ENCODE measurements at places on chromosomes 3 and 15. TPM values are rescaled to one million over a fixed set of nuclear protein-coding genes. Genes with fewer than 3 reads are reported as not detected.

GRCh38 chr3:127425505-127426443 is 137.9 kb upstream of the PRR20G start:
- H3K36me3 ChIP-seq, result no peaks in the 10 kb centered on the region
- peaks cover 10% of the 10 kb centered on the region for H3K27me3 ChIP-seq

DNA sequence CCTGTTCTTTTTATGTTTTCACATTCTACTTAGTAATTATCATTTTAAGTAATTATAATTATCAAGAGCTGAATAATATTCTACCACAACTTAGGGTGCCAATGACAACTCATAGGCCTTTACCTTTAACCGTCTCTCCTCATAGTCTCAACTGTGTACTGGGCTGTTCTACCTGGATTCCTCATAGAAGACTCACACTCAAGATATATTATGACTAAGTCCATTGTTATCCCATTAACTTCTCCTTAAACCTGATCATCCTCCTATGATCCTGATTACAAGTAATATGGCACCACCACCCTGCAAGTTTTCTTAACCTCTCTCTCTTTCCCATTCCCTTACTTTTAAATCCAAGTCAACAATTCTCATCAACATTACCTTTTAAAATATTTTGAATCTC is 285.9 kb upstream of the VEPH1 start:
- no peaks in the 10 kb centered on the region for H3K27me3 ChIP-seq
- H3K4me1 ChIP-seq, result no peaks in the 10 kb centered on the region
- no peak overlapping the region for H3K4me3 ChIP-seq
- H3K27ac ChIP-seq, result no peak overlapping the region
- no peaks in the 10 kb centered on the region for H3K36me3 ChIP-seq

DNA sequence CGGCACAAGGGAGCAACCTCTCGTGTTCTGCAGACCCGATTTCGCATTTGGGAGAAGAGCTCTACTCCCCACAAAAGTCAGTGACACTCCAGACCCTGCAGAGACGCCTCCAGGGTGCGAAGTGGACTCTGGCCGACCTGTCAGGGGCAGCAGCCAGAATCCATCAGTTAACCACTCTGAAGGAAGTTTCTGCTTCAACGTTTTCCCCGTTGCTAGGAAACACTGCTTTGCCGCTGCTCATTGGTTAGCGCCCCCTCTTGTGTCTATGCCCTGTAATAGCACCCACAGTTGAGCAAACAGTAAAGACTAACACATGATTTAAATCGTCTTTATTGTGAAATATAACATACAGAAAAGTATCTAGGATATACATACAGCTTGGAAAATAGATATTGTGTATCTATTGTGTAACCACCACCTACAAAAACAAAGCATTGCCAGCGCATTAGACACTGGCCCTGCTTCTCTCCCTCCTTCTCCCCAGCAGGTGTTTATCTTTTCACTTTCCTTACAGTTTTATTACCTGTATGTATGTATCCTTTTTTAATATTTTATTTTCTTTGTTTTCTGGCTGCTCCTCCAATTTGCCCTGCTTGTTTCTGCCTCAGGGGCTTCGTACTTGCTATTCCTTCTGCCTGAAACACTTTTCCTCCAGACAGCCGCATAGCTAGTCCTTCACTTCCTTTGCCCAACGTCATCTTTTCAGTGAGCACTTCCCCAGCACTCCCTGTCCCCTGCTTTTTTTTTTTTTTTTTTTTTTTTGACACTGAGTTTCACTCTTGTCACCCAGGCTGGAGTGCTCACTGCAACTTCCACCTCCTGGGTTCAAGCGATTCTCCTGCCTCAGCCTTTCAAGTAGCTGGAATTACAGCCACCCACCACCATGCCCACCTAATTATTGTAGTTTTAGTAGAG is 38.8 kb downstream of the TMEM40 start:
- H3K4me3 ChIP-seq, result no peak overlapping the region
- no peak overlapping the region for H3K27ac ChIP-seq
- H3K36me3 ChIP-seq, result no peaks in the 10 kb centered on the region

- no peak for DNase-seq
- no peak overlapping the region for H3K4me3 ChIP-seq
- no peaks in the 10 kb centered on the region for H3K36me3 ChIP-seq
- H3K27me3 ChIP-seq, result no peaks in the 10 kb centered on the region
- no peak overlapping the region for H3K27ac ChIP-seq
Measured at GRCh38 chr3:155185631-155186071, 105.5 kb downstream of the MME start.

GRCh38 chr3:190617185-190617584 is 103.3 kb downstream of the IL1RAP start:
- no peaks in the 10 kb centered on the region for H3K4me1 ChIP-seq
- H3K4me3 ChIP-seq, result no peak overlapping the region
- no peak overlapping the region for H3K27ac ChIP-seq
- no peaks in the 10 kb centered on the region for H3K36me3 ChIP-seq

- H3K27ac ChIP-seq, result no peak overlapping the region
- H3K36me3 ChIP-seq, result no peaks in the 10 kb centered on the region
- H3K4me1 ChIP-seq, result no peaks in the 10 kb centered on the region
- DNase-seq, result no peak
- no peaks in the 10 kb centered on the region for H3K27me3 ChIP-seq
Measured at GRCh38 chr3:83454353-83454752, 1504.4 kb upstream of the CADM2 start.

GRCh38 chr3:105752791-105753415 is 115.9 kb downstream of the CBLB start:
- H3K36me3 ChIP-seq, result no peaks in the 10 kb centered on the region

GRCh38 chr3:57675530-57675929 is 17.3 kb downstream of the DENND6A start:
- no peak overlapping the region for H3K4me3 ChIP-seq
- no peak for DNase-seq
- H3K36me3 ChIP-seq, result no peaks in the 10 kb centered on the region
- H3K27me3 ChIP-seq, result no peaks in the 10 kb centered on the region
- H3K27ac ChIP-seq, result no peak overlapping the region

- no peak overlapping the region for H3K4me3 ChIP-seq
- no peaks in the 10 kb centered on the region for H3K4me1 ChIP-seq
- DNase-seq, result no peak
Measured at GRCh38 chr3:150220799-150221198, 187.3 kb upstream of the TSC22D2 start.

- H3K27ac ChIP-seq, result no peak overlapping the region
- no peaks in the 10 kb centered on the region for H3K4me1 ChIP-seq
- no peaks in the 10 kb centered on the region for H3K27me3 ChIP-seq
- no peak for DNase-seq
Measured at GRCh38 chr15:53675832-53676231, 83.6 kb downstream of the WDR72 start.

DNA sequence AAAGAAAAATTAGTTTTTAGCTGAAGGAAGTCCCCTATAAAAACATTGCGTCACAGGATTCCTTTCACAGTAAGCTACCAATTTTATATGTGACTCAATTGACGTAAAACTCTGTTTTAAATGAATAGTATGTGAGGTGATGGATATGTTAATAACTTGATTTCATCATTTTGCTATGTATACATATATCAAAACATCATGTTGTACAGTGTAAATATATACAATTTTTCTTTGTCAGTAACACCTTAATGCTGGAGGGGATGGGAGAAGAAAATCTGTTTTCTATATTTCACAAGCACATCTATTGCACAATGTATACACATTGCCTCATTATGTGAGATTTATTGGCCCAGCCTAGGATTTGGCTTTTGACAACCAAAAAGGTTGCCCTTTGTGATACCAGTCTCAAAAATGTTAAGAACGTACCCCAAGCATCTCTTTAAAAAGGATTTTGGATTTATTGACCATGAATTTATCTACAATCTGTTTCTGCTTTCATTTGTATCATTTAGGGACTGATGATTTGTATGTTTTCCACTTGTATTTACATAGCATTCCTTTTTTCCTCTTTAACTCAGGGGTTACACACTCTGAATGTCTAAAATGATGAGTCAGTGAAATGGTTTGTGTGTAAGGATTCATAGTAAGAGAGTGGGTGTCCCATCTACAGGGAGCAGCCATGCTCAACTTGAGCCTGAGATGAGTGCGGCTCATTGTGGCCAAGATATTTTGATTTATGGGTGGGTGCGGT is 62.6 kb downstream of the CRTC3 start:
- peaks cover 13% of the 10 kb centered on the region for H3K4me1 ChIP-seq
- H3K27me3 ChIP-seq, result no peaks in the 10 kb centered on the region
- peak overlapping the region; percentile 67 for H3K27ac ChIP-seq
- H3K36me3 ChIP-seq, result no peaks in the 10 kb centered on the region

- no peaks in the 10 kb centered on the region for H3K27me3 ChIP-seq
- no peak overlapping the region for H3K27ac ChIP-seq
- H3K4me1 ChIP-seq, result no peaks in the 10 kb centered on the region
Measured at GRCh38 chr3:41141433-41142167, 57.7 kb upstream of the CTNNB1 start.

SLC12A1 gene
- not detected for total RNA-seq

LRTM1 gene
- 2.0 TPM for total RNA-seq

STRIT1 gene
- total RNA-seq, result not detected

IL5RA gene
- 7.6 TPM for total RNA-seq

IGSF10 gene
- total RNA-seq, result 5.4 TPM

FSD2 gene
- 0.05 TPM for total RNA-seq

MED12L gene
- 4.3 TPM for total RNA-seq

SNURF gene
- total RNA-seq, result 9.6 TPM

AHSG gene
- not detected for total RNA-seq
